ENCODE measurements at places on chromosomes 1 and 21.

GRCh38 chr1:192147696-192148095, 10.6 kb upstream of the RGS18 start:
- DNase-seq: no peak

- no peak for DNase-seq
Observed at GRCh38 chr21:36535618-36536241, 55.8 kb upstream of the CLDN14 start.

GRCh38 chr1:218479436-218480115, 134.4 kb downstream of the TGFB2 start:
- DNase-seq: no peak

GRCh38 chr1:54284781-54285529, 85.0 kb downstream of the MRPL37 start:
- no peak for DNase-seq

DNA sequence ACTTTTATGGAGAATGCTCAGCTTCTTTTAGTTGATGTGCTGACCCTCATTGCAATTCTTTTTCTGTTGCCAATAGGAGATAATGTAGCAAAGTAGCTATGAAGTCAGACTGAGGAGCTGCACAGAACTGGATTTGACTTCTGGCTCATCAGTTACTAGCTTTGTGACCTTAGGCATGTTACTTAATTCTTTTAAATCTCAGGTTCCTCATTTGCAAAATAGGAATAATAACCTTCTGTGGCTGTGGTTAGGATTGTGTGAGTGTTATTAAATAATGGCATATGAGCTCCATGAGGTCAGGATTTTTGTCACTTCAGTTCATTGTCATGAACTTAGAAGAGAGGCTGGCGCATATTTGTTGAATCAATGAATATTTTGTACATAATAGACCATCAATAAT, 237.6 kb upstream of the SGIP1 start:
- no peak for DNase-seq

DNA sequence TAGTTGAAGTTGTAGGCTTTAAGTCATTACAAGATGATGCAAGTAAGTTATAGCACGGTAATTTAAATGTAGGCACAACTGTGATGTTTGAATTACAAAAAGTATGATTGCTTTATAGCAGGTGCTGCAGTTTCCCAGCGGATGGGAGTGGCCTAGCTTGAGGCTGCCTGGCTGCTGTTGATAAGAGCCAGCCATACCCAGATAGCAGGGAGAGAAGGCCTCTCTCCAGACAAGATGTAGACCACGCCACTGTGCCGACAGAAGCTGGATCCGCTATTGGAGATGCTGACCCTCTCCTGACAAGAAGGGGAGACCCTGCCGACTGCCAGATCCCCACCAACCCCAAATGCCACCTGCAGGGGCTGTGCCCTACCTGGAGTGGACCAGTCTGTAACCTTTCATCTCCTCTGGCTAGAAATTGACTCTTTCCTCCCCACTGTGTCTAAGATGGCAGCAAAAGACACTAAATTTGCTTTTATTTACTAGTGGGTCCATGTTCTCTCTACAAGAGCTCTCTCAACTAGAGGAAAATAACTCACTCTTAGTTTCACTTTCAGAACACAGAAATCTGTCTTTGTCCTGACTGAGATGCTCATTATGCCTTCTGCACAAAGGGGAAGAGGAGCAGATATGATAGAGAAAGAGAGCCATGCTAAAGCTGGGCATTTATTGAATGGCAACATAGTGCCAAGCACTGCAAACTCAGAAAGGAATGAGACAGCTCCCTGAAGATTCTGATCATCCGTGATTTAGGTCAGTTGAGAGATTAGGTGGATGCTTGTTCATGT, 127.9 kb downstream of the URB2 start:
- DNase-seq: no peak

GRCh38 chr1:48873944-48874343, 97.3 kb upstream of the BEND5 start:
- DNase-seq: no peak
